ENCODE measurements at places on chromosomes 2 and 18. TPM values are rescaled to one million over a fixed set of nuclear protein-coding genes. Genes with fewer than 3 reads are reported as not detected.

SNORC gene
- total RNA-seq: 1.8 TPM

FMNL2 gene
- 12.4 TPM for total RNA-seq

ELOA2 gene
- total RNA-seq: not detected

REG3G gene
- total RNA-seq: not detected

MAP3K19 gene
- total RNA-seq: not detected

RAB6D gene
- total RNA-seq: not detected

EVA1A gene
- 0.56 TPM for total RNA-seq

CACNB4 gene
- total RNA-seq: 9.6 TPM

DPP10 gene
- total RNA-seq: not detected
